Naive thymus-derived CD4-positive, alpha-beta T cell (primary cell): ENCODE measurements at places on chromosomes 12 and 14.

- no peak for DNase-seq
These were observed 3.5 kb downstream of the ZBTB25 start for GRCh38 chr14:64500088-64500487.

DNA sequence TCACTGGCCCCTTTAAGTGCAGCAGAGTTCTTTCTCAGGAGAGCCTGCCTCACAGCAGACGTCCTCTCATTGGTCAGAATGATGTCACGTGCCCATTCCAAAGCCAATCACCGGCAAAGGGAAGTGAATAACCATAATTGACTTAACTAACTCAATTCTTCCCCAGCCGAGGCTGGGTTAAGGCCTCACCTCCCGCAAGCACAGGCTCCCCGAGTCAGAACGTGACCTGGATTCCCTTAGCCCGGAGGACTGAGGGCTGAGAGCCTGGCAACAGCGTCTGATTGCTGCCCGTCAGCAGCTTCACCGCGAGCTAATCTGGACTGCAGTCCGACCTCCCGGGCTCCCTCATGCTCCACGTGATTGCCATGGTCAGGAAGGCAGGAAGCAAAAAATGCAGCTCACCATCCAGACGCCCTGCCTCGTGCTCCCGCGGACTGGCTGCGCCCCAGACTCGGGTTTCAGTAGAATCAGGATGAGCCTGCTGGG, 92.1 kb upstream of the FZD10 start:
- DNase-seq = no peak

DNA sequence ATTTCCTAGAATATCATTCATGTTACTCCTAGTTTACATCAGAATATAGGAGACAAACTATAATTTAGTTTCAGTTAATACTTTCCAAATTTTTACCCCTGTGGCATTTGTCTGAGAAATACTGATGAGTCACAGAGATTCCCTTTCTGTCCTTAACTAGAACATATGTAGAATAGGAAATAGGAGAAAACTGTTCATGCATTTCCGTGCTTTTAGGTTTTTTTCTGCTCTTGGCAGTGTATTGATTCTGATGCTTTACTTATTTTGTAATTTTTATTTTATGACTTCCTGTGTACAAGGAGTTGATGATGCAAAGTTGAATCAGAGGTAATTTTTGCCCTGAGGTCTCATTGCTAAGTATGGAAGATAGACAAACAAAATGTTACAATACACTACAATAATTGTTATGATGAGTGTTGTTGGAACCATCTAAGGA, 23.0 kb downstream of the MNAT1 start:
- no peak for DNase-seq

DNA sequence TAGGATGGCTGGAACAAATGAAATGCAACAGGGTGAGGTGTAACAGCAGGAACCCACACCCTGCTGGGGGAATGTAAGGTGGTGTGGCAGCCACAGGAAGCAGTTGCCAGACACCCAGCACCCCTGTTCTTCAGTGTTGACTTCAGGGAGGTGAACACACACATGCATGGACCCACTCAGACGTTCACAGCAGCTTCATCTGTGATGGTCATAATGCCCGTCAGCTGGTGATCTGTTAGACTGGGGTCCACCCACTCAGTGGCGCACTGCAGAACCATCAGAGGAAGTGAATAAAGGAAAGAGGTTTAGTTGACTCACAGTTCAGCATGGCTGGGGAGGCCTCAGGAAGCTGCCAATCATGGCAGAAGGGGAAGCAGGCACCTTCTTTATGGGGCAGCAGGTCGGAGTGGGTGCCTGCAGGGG, 22.7 kb upstream of the TEX22 start:
- DNase-seq = no peak

GRCh38 chr12:4224206-4224889, 49.2 kb upstream of the CCND2 start:
- DNase-seq = no peak

DNA sequence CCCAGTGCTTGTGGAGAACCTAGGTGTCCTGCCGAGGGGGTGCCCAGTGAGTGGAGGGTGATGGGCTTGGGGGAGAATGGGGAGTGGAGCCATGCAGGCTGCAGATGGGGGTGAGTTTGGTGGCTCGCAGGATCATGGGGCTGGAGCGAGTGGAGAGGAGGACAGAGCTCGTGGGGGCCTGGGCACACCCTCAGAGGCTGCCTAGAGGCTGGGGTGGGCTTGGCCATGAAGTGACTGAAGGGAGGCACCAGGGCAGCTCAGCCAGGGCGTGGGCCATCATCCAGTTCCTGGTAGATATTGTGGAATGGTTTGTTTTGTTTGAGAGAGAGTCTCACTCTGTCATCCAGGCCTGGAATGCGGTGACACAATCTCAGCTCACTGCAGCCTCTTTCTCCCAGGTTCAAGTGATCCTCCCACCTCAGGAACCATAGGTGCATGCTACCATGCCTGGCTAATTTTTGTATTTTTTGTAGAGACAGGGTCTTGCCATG, 43.4 kb upstream of the AMN start:
- DNase-seq = no peak

GRCh38 chr12:82430541-82431145, 72.3 kb downstream of the METTL25 start:
- no peak for DNase-seq

DNA sequence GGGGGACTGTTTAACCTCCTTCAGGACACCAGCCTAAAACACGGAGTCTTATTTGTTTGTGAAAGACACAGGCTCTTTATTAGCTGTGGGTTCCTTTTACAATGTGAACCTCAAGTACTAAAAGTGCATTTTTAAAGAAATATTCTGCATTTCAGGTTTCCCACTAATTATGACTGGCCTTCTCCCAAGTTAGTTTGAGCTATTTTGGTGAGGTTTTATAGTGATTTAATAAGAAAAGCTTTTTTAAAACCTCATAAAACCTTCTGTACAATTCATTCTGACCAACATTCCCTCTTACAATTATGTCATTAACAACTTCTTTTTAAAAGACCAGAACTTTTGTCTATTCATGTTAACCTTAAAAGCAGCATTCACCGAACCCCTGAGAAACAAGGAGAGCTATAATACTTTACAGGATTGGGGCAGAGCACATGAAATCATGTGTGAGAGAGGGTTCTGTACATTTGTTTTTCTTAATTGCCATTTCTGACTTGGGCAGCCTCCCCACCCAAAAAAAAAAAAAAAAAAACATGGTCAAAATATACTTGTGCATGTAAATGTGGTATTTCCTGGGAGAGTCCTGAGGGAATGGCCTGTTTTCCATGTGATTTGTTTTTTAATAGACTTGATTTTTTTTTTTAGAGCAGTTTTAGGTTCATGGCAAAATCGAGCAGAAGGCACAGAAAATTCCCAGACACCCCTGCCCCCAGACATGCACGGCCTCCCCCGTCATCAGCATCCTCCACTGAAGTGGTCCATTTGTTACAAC, 169.5 kb downstream of the CHST11 start:
- DNase-seq = no peak

DNA sequence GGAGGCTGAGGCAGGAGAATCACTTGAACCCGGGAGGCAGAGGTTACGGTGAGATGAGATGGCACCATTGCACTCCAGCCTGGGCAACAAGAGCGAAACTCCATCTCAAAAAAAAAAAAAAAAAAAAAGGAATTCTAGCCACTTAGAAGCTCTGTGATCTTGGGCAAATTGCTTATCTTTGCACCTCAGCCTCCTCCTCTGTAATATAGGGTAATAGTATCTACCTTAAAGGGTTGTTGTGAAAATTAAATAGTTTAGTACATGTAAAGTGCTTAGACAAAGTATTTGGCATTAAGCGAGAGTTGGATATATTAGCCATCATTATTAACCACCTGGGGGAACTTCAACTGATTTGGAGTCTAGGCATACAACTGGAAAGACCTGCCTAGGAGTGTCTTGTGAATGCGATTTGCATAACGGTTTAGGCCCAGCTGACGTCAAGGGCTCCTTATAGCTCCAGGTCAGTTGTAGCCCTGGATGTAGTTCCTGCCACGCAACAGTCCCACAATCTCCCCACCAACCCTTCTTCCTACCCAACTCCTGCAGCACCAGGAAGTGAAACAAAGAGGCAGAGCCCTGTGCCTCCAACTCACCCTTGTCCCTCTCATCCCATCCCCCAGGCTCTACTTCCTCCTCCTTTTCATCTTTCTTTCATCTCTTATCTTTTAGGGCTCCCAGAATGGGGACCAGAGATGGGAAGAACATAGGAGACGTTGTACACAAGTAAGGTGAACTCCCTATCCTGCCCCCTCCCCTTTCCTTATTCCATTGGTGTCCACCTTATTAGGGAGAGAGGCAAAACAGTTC, 2.1 kb upstream of the IL23A start:
- no peak for DNase-seq

DNA sequence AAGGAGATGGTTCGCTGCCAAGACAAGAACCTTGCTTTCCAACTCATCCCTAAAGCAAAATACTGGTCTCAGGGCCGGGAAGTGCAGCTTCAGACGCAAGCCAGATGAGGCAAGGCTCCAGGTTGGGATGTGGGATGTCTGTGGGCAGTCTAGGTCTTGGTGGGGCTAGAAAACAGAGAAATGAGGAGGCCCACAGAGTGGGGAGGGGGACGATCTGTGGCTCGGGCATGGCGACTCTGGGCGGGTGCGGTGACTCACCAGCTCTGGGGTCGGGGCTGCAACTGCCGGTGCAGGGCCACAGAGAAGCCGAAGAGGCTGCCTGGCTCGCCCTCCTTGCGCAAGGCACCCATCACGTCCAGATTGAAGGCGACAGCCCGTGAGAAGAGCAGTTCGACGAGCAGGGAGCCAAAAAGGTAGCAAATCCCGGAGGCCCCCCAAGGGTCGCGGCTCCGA, 459 bp downstream of the ITGA7 start:
- no peak for DNase-seq

GRCh38 chr14:50668826-50669143, 679 bp upstream of the SAV1 start:
- no peak for DNase-seq

DNA sequence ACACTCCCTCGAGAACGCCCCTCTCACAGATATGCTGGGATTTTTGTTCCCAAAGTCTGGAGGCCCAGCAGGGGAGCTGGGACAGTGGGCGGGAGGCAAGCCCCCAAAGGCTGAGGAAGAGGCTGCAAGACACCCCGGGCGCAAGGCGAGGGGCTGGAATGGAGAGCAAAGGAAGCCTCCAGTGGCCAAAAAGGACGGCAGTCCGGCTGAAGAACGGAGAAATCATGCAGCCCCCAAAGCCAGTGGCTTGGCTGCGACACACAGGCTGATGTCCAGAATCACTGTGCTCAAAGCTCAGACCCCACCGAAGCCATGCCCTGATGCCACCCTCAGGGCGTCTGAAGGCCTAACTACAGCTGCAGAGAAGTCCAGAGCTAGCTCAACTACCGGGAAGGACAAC, 10.9 kb downstream of the CLBA1 start:
- DNase-seq = no peak

- no peak for DNase-seq
These were observed 19.2 kb downstream of the LUM start for GRCh38 chr12:91091916-91092715.

- DNase-seq = no peak
These were observed 128.1 kb downstream of the ITPR2 start for GRCh38 chr12:26704684-26705460.

DNA sequence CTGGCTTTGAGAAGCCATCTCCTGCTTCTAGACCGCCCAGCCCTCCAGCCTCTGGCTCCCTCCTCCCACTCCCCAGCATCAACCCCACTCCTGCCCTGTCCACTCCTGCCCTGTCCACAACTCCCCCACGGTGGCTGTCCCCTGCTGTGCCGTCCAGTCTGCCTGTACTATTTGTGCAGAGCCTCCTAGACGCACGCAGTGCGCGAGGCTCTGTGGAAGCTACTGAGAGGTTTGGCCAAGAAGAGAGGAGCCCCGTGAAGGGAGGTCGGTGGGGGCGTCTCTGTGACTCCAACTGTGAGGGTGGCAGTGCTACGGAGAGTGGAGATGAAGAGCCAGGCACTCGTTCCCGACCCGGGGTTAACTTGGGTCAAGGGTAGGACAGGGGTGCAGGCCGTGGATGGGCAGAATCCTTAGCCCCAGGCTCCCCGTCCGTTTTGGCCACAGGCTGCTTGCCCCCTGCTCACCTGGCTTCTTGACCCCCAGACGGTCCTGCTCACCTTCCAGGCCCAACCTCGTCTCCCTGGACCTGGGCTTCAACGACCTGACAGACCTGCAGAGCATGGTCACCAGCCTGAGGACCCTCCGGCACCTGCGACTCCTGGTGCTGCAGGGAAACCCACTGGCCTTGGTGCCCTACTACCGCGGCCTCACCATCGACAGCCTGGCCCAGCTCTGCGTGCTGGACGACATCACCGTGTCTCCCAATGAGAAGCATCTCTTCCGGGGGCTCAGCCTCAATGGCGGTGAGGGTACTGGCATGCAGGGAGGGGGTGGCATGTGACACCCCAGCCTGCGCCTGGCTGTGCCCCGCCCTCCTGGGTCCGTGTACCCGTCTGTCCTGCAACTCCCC, 6.9 kb downstream of the LRRC43 start:
- no peak for DNase-seq

- DNase-seq = no peak
These were observed 50.4 kb downstream of the LRP6 start for GRCh38 chr12:12216349-12217017.

- DNase-seq = no peak
These were observed 33.2 kb downstream of the TOGARAM1 start for GRCh38 chr14:44995196-44995595.

DNA sequence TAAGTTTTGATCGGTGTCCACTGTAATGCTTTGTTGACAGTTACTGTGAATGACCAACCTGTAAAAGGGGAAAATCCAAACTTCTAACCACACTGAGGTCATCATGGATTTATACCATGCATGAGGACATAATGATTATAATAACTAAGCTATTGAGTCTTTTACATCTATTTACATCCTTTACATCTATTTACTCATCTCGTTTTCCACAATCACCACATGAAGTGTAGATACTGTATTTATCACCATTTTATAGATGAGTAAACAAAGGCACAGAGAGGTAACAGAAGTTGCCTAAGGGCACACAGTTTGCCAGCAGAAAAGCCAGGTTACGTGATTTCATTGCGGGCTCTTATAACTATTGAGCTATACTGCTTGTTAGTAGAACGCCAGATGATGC, 27.9 kb upstream of the EID3 start:
- DNase-seq = no peak

GRCh38 chr14:33986804-33987203, 35.9 kb upstream of the EGLN3 start:
- DNase-seq = no peak

DNA sequence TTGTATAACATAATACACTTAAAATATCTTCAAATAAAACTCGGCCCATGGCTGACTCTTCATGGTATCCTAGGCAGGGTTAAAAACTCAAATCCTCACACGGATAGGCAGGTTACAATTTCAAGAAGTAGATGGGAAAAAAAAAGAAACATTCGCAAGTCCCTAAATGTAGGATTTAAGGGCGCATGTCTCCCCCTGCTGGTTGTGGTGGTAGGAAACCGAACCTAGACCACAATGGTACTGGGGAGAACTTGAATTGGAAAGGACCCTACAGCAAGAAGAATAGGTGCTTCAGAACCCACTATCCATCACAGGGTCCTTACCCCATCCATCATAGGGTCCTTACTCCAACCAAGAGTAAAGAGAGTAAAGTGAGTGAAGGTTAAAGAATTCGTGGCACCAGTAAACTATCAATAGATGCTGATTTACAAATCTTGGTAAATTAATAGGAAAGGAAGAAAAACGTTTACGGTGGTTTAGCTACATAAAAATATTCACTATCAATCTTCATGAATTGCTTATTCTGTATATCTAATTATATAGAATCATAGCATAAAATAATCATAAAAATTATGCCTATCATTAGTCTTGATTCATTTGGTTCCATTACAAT, 3.3 kb upstream of the CIPC start:
- peak; percentile 47 for DNase-seq

- no peak for DNase-seq
These were observed 24.9 kb downstream of the PUS7L start for GRCh38 chr12:43733687-43734086.
